ENCODE measurements at places on chromosomes 3 and 15.

DNA sequence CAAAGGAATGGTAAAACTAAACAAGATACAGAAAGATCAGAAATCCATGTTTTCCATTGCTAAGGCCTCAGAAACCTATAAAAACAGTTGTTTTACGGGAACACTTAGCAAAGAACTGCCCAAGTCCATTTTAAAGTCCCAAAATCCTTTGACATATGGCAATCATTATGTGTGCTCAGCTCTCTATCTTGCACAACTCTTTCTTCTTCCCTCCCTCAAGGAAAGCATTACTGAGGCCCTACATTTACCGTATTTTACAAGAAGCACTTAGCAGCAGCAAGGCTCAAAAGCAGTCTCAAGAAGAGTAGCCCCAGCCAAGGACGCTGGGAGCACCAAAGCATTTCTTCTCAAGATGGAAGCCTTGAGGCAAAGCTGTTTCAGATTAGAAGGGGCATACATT is 169.6 kb upstream of the LRTM1 start:
- DNase-seq, result no peak

GRCh38 chr3:128624526-128625138 is 26.0 kb downstream of the RPN1 start:
- no peak for DNase-seq

DNA sequence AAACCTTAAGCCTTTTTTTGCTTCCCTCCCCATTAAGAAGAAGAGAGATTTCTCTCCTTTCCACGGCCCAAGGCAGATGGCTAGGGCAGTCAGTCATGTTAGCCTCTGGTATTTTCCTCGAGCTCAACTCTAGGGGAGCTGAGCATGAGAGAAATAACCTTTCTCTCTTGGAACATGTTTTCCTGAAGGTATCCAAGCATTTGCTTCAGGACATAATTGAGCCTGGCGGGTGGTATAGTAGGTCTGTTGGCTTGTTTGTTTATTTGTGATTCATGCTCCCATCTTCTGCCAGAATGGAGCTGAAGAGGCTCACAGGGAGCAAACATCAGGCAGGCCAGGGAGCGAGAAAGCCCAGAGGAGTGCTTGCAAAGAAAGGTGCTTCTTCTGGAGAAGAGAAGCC is 102.5 kb downstream of the MESD start:
- DNase-seq, result no peak

DNA sequence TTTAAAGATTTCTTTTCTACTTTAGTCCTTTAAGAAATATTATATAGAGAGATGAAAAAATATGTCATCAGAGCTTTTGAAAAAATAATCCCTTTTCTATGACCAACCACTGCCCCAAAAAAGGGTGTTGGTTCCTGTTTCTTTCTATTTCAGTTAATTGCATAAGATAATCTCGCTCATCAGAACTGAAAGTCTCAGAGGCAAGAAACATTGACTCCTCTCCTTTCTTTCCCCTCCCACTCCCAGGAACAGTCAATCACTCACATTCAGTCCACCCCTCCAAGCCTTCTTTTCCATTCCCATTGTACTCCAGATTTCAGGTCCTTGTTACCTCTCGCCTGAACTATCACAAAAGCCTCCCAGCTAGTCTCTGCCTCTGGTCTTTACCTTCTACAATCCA is 153.7 kb upstream of the ABI3BP start:
- DNase-seq, result no peak

GRCh38 chr3:21754839-21755238 is 3.8 kb upstream of the ZNF385D start:
- no peak for DNase-seq

DNA sequence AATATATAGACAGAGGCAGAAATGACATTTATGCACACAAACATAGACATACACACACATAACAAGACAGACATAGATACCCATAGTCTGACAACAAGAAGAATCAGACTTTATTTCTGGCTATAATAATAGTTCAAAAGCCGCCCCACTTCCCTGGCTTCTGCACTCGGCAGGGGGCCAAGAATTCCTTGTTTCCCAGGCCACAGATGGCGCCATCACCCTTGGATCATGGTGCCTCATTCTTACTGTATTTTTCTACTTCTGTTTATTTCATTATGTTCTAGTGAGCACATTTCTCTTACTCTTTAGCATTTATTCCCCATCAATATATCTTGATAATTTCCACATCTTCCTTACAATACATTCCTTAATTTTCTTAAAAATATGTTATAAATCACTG is 387.5 kb downstream of the NLGN1 start:
- peak; percentile 10 for DNase-seq

GRCh38 chr15:70008697-70009290 is 88.9 kb downstream of the TLE3 start:
- DNase-seq, result no peak

GRCh38 chr15:68631601-68632051 is 52.8 kb downstream of the CORO2B start:
- DNase-seq, result no peak

Measured in HEK293T (cell line).